Myometrial cell (primary cell): ENCODE measurements at places on chromosomes 3 and 15. TPM values are rescaled to one million over a fixed set of nuclear protein-coding genes. Genes with fewer than 3 reads are reported as not detected.

TUSC2 gene
- 15.0 and 29.4 TPM in 2 replicates for total RNA-seq

COL8A1 gene
- total RNA-seq, result 114 and 122 TPM in 2 replicates

SLC6A1 gene
- total RNA-seq, result not detected in 2 replicates

FBXO40 gene
- not detected in 2 replicates for total RNA-seq

TUSC7 gene
- total RNA-seq, result not detected in 2 replicates

REC114 gene
- not detected in 2 replicates for total RNA-seq

NPAP1 gene
- not detected in 2 replicates for total RNA-seq
